NB4 (cell line): ENCODE measurements at places on chromosomes 7 and 10.

GRCh38 chr7:50739744-50740435 lies 42.8 kb downstream of the GRB10 start:
- DNase-seq, result no peak

GRCh38 chr10:64379898-64380297 lies 858.7 kb downstream of the REEP3 start:
- DNase-seq, result peak; percentile 6

DNA sequence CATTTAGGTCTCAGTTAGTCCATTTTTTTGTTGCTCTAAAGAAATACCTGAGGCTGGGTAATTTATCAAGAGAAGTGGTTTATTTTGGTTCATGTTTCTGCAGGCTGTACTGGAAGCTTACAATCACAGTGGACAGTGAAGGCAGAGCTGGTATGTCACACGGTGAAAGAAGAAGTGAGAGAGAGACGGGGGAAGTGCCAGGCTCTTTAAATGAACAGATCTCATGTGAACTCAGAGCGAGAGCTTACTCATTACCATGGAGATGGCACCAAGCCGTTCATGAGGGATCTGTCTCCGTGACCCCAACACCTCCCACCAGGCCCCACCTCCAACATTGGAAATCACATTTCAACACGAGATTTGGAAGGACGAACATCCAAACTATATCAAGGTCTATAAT lies 18.9 kb upstream of the PNLIPRP3 start:
- no peak for DNase-seq

DNA sequence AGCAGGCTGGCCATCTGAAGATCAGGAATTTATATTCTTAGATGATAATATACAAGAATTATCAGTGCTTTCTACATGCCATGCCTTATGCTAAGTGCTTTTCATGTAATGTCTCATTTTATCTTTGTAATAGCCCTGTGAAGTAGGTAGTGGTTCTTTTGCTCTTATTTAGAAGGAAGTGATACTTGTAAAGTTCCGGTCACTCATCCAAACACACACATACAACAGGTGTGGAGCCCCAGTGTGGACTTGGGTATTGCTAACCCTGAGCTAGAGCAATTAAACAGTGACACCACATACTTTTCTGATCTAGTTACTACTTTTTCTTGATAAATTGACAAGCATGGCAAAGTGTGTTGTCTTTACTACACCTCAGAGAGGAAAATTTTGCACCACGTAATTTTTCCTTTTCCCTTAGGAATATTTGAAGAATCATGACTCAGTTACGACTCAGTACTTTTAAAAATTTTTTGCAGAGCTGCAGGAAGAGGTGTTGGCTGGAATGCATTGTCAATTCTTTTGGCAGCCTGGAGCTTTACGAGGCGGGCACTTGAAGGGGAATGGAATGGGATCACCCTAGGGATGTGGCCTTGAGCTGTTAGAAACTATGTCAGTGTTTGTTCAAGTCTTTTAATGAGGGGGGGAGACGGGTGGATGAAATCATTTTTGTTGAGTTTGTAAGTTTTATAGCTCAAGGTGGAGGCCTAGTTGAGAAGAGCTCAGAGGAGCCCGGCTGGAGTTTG lies 212.5 kb upstream of the CELF2 start:
- no peak for DNase-seq

GRCh38 chr7:115224922-115225321 lies 303.0 kb downstream of the MDFIC start:
- no peak for DNase-seq

- no peak for DNase-seq
Observed at GRCh38 chr10:101146392-101147251, 15.5 kb downstream of the TLX1 start.

- DNase-seq, result peak; percentile 61
Observed at GRCh38 chr7:7970531-7971307, 2.1 kb downstream of the GLCCI1 start.

- DNase-seq, result peak; percentile 31
Observed at GRCh38 chr7:17774248-17774647, 166.0 kb downstream of the SNX13 start.

DNA sequence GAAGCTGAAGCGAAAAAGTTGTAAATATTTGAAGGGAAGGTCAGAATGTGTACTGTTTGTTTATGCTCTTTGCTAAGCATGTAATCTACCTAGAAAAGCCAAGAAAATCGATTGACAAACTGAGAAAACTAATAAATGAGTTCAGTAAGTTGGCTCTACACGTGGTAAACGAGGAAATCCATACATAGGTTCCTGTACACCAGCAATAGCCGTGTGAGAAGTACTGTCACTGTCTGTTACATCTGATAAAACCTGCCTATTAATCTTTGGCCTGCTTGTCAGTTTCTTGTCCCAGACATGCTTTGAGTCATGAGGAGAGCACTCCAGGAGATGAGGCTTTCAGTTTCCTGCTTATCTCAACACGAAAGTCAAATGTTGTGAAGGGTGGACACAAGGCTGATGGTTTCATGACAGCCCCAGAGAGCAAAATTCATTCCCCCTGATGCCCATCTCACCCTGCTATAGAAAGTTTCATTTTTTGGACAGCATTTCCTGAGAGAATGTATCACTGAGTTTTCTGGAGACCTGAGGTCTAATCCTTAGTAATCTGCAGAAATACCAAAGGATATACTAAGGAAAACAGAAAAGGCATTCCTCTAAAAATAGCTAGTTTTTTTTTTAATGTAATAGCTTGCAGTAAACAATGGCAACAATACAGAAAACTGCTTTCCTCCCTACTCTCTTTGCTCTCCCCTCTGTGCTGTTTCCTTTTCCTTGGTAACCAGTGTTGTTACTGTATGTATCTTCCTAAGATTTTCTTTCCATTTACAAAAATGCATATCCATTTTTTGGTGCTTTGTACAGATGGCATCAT lies 18.8 kb downstream of the BMPR1A start:
- no peak for DNase-seq

DNA sequence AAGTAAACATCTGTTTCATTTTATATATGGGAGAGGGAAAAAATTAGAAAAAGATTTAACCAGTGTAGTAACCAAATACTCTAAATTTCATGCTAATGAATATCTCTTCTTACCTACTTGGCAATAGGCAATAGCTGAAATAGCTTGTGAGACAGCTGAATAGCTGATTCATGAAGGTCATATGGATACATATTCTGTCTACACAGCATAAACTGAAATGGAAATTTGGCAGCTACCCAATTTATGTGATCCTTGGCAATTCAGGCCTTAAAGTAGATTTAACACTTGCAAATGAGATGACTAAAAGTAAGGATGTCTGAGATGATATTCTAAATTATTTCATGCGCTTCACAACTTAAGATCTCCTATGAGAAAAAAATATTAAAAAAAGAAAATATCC lies 261.2 kb upstream of the SEMA3A start:
- DNase-seq, result no peak

DNA sequence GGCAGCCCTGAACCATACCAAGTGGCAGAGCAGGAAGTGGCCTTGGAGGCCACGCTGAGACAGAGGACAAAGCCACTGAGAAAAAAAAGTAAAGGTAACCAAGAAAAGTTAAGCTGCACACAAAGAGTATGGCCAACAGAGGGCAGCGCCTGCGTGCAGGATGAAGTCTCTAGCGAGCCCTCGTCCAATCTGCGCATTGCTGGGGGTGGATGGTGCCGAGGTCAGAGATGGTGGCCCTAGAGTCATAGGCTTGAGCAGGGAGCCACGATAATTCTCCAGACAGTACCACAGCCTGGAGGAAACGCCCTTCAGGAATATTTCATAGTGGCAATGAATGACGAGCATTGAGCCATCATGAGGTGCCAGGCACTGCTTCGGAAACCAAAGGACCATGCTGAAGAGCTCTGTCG lies 9.7 kb downstream of the ATP6V0E2 start:
- DNase-seq, result peak; percentile 82

DNA sequence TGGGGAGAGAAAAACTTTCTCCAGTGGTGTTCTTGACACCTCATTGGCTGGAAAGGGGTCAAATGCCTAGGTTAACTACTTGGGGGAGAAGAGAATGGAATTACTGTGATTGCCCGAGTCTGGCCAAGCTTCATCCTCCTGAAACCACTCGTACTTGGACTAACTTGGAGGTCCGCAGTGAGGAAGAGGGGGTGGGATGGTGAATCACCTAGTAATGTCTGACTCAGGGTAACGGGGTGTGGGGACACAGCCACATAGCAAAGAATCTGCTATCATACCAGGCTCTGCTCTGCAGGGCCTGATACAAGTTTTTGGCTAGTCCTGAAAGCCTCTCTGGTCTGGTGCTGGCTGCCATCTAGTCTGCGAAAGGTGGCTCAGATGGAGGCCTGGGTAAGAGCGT lies 190.9 kb downstream of the RPS24 start:
- DNase-seq, result no peak

DNA sequence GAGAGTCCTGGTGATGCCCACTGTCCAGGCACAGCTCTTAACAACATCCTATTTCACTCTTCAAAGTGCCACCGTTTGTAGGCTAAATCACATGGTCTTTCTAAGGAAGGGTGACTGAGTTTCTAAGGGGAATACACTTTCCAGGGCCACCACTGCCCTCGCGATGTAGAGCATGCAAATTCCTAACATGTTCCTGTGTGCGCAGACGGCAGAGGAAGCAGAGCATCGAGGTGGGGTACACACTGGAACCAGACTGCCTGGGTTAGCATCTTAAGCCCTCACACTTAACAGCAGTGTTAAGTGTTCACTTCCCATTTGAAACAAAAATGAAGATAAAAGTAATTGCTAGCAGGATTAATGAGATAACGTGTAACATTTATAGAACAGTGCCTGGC lies 3.0 kb downstream of the VOPP1 start:
- no peak for DNase-seq

GRCh38 chr7:39413636-39414223 lies 152.5 kb upstream of the YAE1 start:
- DNase-seq, result peak; percentile 7
